NCI-H526 (cell line): ENCODE measurements at places on chromosomes 1 and 21.

DNA sequence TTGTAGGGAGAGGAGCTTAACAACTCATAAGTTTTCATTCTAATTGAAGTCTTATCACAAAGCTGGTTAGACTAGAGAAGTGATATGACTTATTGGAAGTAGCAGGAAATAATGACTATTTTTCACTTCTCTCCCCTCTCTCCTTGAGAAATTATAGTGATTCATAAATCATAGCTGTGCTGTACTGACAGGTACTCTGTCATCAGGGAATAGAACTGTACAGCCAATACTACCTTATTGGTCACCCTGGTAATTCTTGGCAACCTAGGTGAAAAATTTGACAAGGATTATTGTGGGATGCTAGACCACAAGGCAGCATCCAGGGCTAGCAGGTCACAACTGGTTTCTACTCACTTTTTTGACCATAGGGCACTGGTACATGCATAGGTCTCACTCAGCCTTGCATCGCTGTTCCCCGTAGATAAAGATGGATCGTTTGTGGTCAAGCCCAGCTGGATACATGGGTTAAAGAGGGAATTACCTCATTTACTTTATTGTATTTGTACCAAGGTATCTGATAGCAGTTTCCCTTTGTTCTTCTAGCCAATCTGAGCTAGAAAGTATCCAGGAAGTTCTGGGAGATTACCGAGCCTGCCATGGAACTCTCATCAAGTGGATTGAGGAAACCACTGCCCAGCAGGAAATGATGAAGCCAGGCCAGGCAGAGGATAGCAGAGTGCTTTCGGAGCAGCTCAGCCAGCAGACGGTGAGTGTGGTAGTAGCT lies 113.6 kb downstream of the MACF1 start:
- no peak for DNase-seq

GRCh38 chr1:32742199-32742947 lies 39.8 kb upstream of the SYNC start:
- DNase-seq = no peak

GRCh38 chr1:159121526-159121925 lies 45.0 kb upstream of the AIM2 start:
- DNase-seq = no peak

DNA sequence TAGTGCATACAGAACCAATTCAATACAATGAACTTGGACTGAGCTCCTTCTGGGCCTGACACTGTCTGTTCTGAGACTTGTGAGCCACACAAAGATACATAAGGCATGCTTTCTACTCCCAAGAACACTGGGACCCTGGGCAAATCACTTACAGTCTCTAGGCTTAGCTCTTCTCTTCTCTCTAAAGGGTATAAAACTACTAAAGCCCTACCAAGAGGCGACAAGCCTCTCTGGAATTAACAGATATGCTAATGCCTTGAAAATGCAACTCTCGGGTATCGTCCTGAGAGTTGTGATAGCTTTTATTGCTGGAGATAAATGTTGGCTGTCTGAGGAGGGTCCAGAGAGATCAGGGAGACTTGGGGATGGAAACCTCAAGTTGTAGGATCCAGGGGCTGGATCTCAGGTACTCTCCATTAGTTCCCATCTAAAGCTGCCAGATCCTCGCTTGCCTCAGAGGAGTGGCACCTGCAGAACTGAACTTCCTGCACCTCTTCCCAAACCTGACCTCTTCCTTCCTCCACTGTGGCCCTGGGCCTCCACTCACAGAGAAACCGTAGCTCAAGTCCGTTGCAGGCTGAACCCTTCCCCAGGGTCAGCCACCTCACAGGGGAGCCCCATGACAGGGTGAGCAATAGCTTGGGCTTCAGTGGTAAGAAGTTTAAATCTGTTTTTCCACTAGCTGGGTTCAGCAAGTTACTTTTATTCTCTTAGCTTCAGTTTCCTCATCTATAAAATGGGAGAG lies 11.5 kb upstream of the CFAP45 start:
- no peak for DNase-seq

DNA sequence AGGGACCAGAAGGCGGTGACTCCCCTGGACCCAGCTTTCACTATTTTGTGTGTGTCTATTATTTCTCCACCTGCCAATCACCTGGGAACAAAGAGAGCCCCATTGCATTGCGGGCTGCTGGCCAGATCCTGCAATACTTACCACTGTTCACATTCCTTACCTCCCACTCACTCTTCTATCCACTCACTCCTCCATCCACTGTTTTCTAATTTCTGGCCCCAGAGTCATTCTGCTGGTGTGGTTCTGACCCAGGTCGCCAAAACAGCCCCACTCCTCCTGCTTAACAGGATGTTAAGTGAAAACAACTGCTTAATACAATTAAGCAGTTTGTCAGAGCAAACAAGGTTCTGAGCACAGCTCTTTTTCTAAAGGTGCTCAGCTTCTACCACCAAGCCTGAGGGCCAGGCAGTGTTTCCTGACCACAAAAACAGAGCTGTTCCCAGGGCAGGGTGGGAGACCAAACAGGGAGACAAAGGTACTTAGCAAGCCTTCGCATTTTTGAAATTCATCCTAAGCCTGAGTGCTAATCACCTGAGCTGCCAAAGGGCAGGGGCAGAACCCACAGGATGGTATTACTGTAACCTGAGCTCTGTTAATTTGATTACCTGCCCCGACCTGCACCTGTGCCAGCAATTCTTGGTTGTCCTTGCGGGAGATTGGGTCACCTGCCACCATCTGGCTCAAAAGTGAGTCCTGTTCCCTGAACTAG lies 38.5 kb upstream of the EFCAB14 start:
- peak; percentile 87 for DNase-seq

- no peak for DNase-seq
Observed at GRCh38 chr1:25897754-25898153, 8.5 kb downstream of the STMN1 start.

DNA sequence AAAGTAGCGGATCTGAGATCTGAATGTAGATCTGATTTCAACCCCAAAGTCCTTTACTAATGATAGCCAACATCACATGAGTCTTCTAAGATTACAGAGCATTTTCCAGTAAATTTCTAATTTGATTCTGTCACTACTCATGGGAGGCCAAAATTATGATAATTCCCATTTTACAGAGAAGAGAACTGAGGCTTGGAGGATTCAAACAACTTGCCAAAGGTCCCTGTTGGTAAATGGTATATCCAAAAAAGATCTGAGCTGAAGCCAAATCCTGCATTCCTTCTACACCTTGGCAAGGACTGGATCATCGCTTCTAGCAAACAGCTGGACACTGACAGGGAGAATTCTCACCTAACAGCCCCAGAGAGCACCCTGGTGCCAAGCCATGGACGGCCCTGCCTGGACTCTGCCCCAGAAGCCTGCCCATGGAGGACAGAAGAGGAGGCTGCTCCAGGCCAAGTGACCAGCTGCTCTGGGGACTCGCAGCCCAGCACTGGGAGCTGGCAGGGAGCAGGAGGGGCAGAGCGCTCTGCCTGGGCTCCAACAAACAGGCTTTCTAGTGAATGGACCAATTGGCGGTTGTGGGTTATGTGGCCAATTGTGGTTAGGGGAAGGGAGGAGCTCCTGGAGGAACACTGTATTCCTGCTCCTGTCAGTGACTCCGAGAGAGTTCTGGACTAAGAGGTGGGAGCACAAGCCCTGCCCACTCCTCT lies 6.4 kb upstream of the CSF1 start:
- DNase-seq = no peak

- no peak for DNase-seq
Observed at GRCh38 chr1:94396356-94397010, 21.7 kb upstream of the ABCD3 start.

- no peak for DNase-seq
Observed at GRCh38 chr1:207081806-207082205, 6.9 kb upstream of the C4BPB start.

GRCh38 chr1:168054117-168054516 lies 82.6 kb downstream of the GPR161 start:
- no peak for DNase-seq

DNA sequence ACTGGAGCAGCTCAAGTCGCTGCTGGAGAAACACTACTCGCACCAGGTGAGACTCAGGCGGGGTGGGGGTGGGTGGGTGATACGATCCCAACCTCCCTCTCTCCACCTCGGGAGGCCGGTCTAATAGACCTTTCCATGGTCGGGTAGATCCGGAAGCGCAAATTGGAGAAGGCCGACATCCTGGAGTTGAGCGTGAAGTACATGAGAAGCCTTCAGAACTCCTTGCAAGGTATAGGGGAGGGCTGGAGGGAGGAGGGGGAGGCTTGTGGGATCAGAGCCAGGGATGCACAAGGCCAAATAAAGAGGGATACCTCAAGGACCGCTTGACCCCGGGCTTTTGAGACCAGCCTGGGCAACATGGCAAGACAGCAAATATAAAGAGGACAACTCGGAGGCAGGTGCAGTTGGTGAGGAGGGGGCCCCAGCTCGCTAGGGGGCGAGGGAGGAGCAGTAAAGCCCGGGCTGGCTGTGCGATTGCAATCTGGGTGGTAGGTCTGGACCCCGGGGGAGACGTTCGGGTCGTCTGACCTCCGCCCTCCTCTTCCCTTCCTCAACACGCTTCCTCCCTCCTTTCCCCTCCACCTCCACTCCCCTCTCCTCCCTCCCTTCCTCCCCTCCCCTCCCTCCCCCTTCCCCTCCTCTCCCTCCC lies 546 bp downstream of the HES3 start:
- DNase-seq = no peak

DNA sequence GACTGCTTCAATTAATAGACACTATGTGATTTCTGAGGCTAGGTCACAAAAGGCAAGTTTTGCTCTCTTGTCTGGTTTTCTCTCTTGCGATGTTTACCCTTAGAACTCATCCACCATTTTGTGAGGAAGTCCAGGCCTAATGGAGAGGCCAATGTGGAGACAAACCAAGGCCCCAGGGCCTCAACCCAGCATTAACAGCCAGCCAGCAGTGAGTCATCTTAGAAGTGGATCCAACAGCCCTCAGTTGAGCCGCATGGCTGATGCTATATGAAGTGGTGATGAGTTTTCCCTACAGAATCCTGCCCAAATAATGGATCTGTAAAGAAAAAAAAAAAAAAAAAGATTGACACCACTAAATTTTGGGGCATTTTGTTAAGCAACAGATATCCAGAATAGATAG lies 95.1 kb downstream of the DNTTIP2 start:
- DNase-seq = no peak

GRCh38 chr1:243343970-243344937 lies 88.4 kb downstream of the SDCCAG8 start:
- peak; percentile 49 for DNase-seq

DNA sequence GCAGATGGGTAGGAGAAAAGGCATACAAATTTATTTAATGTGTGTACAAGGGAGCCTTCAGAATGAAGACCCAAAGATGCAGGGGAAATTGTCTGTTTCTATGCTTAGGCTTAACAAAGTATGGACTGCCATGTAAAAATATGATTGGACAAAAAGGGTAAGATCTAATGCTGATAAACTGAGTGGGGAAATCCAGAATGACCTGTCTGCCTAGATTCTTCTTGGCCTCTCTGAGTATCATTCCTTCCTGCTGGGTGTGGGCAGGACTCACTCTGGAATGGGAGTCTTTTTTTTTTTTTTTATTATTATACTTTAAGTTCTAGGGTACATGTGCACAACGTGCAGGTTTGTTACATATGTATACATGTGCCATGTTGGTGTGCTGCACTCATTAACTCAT lies 61.0 kb downstream of the IGSF5 start:
- no peak for DNase-seq

- no peak for DNase-seq
Observed at GRCh38 chr1:158839566-158839965, 8.4 kb downstream of the MNDA start.

GRCh38 chr1:25544243-25544764 lies 898 bp downstream of the LDLRAP1 start:
- DNase-seq = peak; percentile 55

- DNase-seq = no peak
Observed at GRCh38 chr1:160232911-160233310, 27.7 kb downstream of the PEA15 start.

DNA sequence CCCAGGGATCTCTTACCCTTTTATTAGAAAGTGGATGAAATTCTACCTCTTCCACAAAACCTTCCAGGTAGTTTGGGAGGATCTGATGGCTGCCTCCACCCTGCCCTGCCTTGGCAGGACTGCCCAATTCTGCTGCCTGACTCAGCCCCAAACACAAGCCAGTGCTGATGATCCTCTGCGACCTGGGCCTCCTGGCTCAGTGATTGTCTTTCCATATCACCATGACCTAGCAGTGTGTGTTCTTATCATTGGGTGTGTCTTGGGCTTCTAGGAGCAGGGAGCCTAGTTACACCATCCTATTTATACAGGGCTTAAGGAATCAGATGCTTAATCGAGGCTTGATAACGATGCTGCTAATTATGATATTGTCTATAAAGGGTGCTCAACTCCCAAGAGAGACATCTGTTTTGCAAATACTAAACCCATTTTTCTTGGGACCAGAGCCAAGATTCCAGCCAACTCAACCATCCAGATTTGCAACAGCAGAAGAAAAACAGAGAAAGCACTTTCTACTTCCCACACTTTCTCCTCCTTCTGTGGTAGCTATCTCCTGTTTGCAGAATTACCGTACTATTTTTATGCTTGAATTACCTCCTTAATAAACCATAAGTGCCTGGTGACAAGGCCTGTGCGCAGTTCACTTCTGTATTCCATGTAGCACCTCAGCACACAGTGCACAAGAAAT lies 36.5 kb upstream of the KIF21B start:
- no peak for DNase-seq

DNA sequence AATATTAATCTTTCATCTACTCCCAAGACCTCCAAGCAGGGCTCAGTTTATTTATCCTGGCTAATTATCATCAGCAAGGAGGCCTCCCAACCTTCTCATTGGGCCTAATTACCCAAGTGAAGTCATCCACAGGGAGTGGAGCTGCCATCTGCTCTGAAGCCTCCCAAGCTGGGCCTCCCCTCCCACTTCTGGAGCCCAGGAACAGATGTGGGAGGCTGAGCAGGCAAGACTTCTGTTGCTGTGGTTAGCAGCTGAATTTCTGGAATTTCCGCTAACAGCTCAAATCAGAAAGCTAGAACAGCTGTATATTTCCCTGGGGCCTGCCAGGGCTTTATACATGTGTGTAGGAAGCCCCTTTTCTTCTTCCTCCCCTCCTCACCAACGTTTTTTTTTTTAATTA lies 127.5 kb downstream of the UCK2 start:
- DNase-seq = no peak

DNA sequence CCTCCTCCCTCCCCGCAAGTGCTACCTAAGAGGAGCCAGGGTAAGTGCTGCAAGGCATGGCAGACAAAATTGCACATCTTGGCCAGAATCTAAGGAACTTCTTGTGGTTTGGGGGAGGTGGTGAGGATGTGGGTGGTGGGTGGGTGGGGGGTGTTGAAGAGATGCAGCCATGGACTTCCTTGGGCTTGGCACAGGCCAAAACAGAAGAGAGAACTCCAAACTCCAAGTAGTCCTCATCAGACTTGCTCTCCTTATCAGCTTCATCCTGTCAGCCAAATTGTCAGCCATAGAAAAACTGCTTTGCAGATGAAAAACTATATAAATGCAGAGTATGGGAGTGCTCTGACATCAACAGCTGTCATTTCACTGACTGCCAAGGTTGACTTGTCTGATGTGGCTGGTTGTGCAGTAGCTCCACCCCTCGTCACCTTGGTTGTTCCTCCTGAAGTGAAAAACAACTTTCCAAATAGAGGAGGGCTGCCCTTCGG lies 7.1 kb downstream of the AMIGO1 start:
- no peak for DNase-seq
